Stimulated activated CD4-positive, alpha-beta T cell treated with anti-CD3 and anti-CD28 coated beads, TNF-alpha, amount 100 ng/mL, for 4 hours (primary cell): ENCODE measurements at places on chromosomes 3 and 15.

GRCh38 chr3:71518089-71518488, 65.4 kb downstream of the FOXP1 start:
- no peak for DNase-seq

GRCh38 chr15:62094388-62094787, 27.6 kb downstream of the C2CD4A start:
- no peak for DNase-seq

GRCh38 chr3:133986311-133986710, 43.4 kb downstream of the SLCO2A1 start:
- no peak for DNase-seq

DNA sequence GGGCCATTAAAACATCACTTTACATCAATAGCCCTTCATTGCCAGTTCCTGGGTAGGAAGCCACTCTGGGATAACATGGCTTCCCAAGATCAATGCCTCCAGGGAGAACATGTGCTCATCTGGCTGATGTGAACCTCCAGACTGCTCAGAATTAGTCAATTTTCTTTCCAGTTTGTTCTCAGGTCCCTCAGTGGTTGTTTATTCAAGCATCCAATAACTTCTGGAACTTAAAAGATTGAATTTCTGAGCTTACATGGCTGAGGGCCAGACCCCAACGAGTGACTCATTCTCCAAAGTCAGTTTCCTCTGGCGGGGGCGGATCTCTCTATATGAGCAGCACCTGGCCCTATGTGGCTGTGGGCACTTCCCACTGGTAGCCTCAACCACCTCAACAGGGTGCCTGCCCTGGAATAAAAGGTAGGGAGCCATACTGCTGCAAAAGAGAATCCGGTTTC, 34.0 kb downstream of the LYZL4 start:
- DNase-seq: peak; percentile 11

DNA sequence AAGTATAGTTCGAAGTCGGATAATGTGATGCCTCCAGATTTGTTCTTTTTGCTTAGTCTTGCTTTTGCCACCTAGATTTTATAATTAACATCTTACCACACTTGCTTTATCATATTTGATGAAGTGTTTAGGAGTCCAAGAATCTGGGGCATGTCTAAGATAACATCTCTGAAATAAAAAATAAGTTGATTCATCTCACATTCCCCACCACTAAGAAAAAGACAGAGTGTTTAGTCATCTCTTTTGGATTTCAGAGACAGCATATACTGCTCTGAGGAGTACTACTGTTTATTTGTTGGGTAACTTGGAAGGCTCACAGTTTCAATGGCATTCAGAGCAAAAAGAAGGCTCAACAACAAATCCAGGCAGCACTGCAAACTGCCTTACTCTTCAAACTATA, 324.2 kb upstream of the ATP11B start:
- no peak for DNase-seq

- DNase-seq: no peak
Observed at GRCh38 chr3:142680710-142681109, 43.1 kb upstream of the TRPC1 start.
